ENCODE measurements at places on chromosomes 6 and 20.

DNA sequence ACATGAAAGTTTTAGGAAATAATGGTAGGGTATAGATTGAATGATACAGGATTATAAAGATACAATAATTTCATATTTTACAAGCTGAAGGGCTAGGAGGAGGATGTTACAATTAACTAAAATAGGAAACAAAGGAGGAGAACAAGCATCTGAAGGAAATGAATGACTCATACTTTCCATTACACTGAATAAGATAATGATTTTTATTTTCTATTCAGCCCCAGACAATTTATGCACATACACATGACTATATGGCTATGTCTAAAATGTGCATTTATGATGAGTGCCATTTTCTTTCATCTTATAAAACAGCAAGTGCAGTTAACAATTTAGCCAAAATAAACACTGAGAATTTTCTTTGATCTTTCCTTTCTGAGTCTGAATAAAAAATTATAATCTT, 994.6 kb upstream of the ADGRB3 start:
- no peak for DNase-seq

DNA sequence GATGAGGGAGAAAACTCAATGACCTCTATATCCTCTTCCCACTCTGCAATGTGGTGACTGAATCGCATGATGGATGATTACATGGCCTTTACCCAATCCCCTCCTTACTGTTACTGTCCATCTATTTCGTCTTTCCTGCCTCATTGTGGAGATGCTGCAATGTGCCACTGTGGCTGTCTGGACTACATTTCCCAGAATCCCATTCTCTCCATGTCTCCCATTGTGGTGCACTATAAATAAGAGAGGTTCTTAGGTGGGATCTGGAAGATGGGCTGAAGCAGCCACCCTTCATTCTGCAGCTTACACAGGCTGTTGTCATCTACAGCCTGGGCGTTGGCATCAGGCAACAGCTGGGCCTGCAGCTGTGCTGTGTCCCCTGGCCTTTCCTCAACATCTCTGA, 233.6 kb downstream of the PRKN start:
- no peak for DNase-seq

DNA sequence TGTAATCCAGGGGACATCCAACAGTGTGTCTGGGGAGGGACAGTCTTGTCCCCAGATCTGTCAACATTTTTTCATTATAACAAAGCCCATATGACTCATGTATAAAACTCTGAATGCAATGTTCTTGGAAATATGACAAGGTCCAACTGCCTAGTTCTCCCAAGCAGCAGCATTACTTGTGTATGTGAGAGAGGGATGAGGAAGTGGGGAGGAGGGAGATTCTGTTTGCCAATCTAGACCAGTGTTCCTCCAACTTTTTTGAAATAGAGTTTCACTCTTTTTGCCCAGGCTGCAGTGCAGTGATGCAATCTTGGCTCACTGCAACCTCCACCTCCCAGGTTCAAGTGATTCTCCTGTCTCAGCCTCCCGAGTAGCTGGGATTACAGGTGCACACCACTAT, 394.8 kb downstream of the DHX35 start:
- no peak for DNase-seq

DNA sequence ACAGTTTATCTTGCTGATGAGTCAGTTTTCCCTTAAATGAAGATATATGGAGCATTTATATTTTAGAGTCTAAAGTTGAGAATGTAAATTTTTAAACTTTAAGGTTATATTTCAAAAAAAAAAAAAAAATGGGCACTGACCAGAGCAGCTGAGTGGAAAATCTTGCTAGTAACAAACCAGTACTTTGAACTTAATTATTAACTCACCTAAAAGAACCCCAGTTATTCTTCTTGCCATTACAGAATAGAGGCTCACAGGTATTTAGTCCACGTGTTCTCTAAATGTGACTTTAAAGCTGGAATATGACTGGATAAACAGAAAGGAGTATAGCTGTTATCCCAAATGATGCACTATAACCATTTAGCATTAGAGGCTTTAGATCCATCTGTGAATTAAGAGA, 178.4 kb downstream of the COL9A1 start:
- DNase-seq: no peak

GRCh38 chr6:114537977-114538376, 195.2 kb upstream of the HS3ST5 start:
- DNase-seq: no peak

Measured in amniotic stem cell (primary cell).